ENCODE measurements at places on chromosomes 3 and 15.

DNA sequence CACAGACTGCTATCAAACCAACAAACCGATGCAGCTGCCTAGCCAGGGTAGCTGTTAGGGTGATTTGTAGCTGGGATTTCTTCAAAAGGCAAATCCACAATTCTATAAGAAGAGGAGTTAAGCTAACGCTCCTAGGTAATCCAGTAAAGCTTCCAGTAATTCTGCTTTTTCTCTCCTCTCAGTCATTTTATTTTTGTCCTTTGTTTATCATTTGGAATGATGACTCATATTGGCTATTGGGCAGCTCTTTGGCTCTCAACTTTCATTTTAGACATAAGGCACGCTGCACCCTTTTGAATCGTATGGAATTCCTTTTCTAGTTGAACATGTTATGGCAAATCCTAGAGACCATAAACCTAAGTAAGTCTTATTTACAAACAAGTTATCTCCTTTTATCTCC lies 53.2 kb upstream of the PPARG start:
- no peak for DNase-seq

DNA sequence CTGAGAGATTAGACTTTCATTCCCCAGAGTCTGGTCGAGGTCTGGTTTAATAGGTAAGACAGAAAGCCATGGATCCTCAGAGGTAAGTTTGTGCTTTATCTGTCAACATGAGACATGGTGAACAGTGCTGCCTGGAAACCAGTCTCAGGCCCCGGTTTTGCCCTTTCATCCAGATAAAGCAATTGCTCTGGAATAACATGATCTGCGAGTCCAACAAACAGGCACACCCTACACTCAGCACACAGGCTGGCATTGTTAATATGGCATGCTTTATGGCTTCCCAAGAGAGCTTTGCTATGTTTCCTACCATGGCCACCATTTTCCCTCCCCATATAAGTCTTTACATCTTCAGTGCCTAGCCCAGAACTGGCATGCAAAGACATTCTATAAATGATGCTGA lies 30.1 kb upstream of the MNS1 start:
- DNase-seq = no peak

DNA sequence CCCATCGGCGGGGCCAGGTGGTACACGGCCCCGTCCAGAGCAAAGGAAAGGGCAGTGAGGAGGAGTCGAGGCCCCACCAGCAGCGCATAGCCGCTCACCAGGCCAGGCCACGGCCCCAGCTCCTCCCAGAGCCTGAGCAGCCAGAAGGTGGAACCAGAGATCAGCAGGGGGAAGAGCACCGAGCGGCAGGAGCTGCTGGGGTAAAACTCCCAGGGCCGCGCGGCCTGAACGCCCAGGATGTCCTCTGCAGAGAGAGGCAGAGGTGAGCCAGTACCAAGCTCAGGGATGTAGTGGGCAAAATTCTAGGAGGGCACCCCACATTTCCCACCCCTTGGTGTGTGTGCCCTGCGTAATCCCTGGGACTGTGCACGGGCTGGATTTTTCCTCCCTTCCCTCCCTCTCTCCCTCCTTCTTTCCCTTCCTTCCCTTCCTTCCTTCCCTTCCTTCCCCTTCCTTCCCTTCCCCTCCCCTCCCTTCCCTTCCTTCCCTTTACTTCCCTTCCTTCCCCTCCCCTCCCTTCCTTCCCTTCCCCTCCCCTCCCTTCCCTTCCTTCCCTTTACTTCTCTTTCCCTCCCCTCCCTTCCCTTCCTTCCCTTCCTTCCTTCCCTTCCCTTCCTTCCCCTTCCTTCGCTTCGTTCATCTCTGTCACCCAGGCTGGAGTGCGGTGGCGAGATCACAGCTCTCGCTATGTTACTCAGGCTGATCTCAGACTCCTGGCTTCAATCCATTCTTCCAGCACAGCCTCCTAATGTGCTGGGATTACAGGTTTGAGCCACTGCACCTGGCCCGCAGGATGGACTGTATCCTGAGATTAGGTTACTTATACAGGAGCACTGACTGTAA lies 6.3 kb upstream of the NCBP2 start:
- DNase-seq = no peak

DNA sequence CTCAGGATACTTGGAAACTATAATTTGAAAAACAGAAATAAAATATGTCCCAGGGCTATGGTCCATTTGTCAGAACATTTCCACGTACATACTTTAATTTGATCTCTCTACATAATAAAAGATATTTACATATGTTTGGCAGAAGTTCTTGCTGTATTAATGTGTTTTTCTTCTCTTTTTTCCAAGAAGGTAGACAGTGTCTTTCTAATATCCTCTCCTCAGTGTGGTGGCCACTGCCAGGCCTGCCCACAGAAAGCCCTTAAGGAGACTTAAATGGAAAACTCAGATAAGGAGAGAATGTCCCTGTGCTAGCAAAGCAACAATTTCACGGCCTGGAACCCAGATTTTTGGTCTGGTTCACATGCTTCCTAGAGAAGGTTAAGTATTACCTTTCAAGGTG lies 76.5 kb upstream of the ARHGEF26 start:
- no peak for DNase-seq

- no peak for DNase-seq
Observed at GRCh38 chr3:134038071-134038491, 8.4 kb upstream of the SLCO2A1 start.

DNA sequence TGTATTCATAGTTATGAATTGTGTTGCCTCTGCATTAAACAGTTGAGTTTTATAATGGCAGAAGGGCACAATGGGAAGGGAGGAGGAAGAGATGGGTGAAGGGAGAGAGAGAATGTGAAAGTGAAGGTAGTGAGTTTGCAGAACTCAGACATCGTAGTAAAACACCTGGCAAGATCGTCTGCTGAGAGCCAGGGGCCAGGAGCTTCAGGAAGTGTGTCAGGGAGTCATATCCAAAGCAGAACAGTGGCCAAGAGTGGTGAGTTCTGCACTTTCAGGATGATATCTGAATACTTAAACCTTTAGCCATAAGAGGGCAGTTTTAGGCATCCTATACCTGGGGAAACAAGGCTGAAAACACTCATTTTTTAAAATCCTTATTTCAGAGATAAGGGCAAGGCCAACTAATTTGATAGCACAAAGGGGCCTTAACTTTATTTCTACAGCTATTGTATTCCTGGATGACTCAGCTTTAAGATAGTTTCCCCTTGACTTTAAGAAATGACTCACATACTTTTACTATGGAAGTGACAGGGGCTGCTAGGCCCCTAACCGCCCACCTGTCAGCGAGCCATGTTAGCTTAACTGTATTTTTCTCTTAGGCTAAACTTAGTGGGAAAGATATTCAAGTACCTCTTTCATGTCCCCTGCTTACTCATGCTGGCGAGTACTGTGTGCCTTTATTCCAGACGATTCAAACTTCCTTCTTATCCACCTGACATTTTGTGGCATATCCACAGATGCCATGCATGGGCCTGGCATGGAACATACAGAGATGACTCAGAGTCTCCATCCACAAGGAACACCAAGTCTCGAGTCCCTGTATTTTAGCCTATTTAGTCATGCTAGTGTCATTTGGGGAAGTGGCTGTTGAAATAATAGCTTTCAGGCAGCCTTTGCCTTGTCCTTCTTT lies 53.9 kb downstream of the RLBP1 start:
- DNase-seq = no peak

DNA sequence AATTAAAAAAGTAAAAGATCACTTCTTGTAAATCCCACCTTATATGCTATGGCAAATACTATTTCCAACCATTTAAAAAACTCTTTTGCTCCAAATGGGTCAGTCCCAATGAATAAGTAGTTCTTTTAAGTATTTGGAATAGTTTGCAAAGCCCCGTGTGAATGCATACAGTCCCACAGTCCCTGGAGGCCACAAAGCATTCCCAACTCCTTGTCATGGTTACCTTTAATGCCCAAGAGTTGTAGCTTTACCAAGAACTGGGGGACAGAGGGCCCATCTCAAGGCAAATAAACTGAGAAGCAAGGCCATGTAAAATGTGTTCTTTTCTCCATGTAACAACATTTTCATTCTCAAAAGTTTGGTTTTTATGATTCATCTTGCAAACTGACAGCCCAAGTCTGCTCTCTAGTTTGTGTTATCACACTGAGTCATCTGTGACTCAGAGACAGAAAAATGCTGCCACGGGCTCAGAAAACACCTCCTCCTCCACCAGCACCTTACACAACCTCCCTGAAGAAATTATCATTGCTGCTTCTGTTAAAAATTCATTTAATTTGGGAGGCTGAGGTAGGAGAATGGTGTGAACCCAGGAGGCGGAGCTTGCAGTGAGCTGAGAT lies 336.2 kb downstream of the ERC2 start:
- DNase-seq = no peak

GRCh38 chr15:88738796-88739195 lies 64.4 kb upstream of the ACAN start:
- DNase-seq = no peak

- DNase-seq = no peak
Observed at GRCh38 chr3:14799146-14799545, 19.6 kb upstream of the FGD5 start.

- no peak for DNase-seq
Observed at GRCh38 chr15:57367556-57367955, 8.7 kb upstream of the CGNL1 start.

GRCh38 chr15:44370830-44371229 lies 56.6 kb upstream of the CTDSPL2 start:
- DNase-seq = no peak

DNA sequence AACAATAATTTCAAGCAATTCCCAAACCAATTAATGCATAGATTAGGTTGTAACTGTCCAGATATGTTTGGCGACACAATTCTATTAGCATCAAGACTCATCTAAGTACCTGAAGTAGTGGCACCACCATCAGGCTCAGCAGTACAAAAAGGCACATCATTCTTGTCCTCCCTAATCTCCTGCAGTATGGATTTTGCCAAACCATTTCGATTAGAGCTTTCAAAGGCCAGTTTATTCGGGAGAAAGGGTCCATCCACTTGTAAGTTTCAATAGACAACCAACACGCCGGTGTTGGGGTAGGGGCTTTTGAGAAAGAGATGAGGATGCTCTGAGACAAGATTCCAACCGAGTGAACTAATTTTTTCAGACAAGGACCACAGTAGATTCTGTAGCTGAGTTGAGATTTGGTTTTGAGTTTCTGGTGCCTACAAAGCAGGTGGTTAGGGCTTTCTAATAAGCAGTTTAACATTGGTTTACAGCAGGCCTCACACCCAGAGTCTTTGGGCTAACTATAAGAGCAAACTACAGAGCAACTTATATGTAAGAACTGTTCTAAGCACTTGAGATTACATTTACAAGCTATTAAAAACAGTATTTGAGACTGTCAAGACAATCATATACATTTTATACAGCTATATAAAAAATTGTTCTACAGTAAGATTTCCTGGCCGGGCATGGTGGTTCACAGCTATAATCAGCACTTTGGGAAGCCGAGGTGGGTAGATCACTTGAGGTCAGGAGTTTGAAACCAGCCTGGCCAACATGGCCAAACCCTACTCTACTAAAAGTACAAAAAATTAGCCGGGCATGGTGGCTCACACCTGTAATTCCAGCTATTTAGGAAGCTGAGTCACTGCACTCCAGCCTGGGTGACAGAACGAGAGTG lies 4.5 kb downstream of the RPL22L1 start:
- no peak for DNase-seq
